ENCODE measurements at places on chromosomes 7 and 10.

- DNase-seq: no peak
Measured at GRCh38 chr7:103702454-103702853, 256.4 kb upstream of the SLC26A5 start.

DNA sequence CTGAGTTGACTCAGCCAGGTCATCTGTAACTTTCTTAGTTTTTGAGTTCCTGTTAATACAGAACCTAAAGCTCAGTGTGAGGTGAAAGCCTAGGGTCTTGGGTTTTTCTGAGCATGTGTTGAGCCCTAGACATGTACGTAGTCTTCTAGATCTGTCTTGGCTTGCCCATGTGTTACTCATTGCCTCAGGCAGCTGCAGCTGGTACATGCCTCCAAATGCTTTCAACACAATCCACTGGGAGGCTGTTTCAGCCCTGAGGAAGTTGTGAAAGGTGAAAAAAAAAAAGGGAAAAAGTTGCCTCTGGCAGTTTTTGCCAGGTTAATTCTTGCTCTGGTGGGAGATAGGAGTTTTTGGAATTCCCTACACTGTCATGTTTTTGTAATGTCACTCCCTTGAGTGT lies 134.6 kb downstream of the RNF216 start:
- no peak for DNase-seq

GRCh38 chr10:60135020-60135419 lies 228.7 kb upstream of the CCDC6 start:
- no peak for DNase-seq

DNA sequence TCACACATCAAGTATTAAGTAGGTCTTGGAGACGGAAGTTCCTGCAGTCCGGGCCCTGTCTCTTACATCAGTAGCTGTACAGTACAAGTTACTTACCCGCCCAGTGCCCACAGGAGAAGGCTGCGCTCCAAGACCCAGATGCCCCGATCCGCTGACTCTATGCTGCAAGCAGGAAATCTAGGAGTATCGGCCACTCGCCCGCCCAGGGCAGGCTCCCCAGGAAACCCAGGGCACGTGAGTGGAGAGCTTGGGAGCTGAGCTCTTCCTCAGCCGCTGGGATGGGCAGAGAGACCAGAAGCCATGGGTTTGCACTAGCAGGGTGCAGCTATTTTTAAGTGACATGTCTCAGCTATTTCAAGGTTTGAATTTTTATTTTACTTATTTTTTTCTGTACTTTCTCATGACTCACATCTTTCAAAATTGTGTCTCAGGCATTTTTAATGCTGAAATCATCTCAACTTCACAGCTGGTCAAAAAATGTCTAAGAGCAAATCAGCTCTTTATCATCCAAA lies 1.9 kb upstream of the GPER1 start:
- DNase-seq: no peak

DNA sequence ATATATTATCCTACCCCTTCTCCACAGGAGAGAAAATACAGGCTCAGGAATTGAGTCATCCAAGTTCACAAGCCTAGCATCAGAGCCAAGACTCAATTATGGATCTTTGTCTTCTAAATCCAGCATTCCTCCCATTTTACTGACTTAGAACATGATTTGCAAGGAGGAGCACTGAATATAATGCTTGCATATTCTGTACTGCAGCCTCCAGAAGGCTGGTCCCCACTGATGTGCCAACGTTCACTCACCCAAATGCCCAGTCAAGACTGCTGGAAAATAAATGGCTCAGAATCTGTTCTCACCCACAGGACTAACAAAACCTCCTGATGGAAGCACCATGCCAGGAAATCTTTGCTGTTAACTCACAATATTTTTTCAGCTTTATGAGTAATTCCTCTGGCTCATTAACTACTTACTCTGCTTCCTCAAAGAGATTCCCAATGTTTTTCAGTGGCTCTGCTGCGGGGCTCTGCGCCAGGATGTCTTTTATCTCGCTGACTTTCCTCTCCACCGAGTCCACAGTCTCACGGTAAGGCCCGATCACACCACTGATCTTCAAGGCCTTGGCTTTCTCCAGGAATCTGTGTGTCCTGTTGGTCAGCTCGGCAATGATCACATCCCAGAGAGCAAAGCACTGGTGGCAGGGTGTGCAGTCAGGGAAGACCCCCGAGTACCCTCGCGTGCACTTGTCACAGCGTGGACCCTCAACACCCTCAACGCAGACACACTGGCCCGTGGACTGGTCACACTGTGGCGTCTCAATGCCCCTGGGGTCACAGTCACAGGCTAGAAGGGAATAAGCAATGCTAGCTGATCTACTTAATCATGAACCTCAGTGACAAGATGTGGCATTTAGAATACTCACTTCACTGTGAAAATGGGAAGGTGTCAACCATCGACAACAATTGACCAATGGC lies 48.8 kb downstream of the DLD start:
- no peak for DNase-seq

- DNase-seq: no peak
Measured at GRCh38 chr7:92052684-92053083, 81.6 kb downstream of the CYP51A1 start.

DNA sequence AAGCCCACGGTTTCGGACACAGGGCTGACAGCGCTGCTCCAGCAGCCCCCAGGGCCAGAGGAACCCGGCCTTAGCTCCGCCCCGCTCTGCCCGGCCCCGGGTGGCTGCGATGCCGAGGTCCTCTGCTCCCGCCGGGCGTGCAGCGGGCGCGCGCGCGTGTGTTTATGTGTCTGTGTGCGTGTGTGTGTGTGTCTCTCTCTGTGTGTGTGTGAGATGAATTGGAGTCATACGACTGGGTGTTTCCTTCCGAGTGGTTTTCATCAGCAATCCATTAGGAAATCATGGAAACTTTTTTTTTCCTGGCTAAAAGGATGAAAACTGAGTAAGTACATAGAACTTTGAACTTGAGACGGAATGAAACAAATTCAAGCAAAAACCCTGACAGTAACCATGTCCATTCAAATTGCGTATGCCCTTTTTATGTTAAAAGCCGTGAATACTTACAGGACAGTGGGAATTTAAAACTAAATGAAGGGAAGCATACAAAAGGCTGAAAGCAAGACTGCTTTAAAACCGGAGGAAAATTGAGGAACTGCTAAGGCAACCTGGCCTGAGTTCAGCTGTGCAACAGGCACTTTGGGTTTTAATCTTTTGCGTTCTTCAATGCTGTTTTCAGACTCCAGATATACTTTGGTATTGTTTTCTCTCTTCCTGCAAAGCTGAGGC lies at the start of gene CPED1:
CPED1 (plus strand) TSS at position 121 of the 666 bp plus-strand sequence. CDS start 911 bp downstream, outside the sequence.
- DNase-seq: peak; percentile 75

DNA sequence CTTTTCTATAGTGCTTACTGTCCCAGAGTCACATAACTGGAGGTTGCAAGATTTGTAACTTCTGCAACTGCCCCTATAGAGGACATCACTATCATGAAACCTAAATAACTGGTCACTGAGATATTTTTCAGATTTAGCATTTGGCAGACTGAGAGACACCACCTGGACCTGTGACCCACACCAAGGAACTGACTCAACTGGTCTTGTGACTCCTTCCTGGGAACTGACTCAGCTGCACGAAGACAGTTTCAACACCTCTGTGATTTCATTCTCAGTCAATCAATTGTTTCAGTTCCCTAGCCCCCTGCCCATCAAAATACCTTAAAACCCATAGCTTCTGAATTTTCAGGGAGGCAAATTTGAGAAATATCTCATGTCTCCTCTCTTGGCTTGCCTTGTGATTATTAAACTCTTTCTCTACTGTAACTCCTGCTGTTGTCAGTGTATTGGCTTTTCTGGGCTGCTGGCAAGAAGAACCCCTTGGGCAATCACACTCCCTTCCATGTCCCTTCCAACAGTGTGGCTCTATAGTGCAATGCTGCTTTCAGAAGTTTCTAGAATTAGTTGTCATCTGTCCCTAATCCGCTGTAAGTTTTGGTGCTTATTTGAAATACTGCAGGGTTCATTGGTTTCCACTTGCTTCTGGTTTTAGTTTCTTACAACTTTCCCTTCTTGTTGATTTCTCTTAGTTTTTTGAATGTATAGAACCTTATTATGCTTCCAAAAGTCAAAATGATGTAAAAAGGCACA lies 127.8 kb upstream of the ADCY1 start:
- DNase-seq: no peak

- no peak for DNase-seq
Measured at GRCh38 chr10:119749455-119749854, 23.6 kb downstream of the INPP5F start.

DNA sequence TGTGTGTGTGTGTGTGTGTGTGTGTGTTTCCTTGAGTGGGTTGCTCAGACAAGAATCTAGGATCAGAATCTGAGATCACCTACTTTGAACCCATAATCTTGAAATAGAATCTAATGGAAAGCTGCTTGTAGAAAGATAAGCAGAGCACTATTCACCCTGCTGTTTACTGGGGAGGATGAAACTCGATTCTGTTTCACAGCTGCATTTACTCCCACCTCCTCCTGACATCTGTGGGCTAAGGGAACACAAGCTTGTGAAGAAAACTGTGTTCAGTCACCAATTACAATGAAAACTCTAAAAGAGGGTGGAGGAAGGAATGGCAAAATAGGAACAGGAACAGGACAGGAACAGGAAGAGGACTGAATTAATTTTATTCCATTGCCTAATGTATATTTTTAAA lies 269.5 kb downstream of the TSPAN12 start:
- no peak for DNase-seq

GRCh38 chr10:111233439-111233838 lies 156.6 kb downstream of the ADRA2A start:
- DNase-seq: peak; percentile 38

DNA sequence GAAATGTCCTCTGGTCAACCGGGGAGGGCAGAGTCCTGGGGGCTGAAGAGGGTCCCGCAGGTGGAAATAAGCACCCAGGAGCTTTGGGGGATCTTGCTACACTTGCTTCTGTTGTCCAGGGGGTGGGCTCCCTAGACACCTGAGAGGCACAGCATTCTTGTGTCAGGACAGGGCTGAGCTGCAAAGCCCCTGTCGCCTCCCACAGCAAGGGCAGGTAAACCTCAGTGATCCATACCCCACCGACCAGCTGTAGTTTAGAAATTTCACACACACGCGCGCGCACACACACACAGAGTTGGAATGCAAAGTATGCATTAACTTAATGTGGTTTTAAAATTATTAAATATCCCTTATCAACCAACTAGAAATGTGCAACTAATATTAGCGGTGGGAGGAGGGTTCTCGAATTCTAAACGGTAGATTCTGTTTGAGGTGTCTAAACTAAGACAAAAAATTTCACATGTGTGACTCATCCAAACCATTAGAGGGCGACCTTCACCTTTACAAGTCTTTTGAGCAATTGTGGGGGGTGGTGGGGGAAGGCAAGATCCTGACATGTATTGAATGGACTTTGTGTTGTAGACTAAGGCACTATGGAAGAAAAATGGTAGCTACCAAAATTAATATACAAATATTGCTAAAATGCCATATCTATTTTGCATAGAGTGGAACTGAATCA lies 34.3 kb upstream of the PTF1A start:
- DNase-seq: peak; percentile 73

- DNase-seq: no peak
Measured at GRCh38 chr7:133904776-133905175, 222.4 kb upstream of the LRGUK start.

DNA sequence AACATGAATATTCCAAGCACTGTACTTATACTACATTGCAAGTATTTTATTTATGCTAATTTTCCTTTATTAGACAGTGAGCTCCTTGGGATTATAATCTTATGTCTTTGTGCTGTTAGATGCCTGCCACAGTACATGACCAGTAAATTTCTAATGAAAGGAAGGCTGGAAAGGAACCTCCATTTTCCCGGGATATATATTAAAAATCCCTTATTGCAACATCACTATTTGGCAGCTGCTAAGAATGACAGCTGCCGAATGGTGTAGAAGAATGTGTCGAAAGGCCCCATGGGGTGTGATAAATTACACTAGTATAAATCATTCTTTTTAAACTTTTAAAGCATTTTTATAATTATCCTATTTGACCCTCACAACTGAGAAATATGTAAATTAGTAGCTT lies 59.1 kb downstream of the TFAM start:
- no peak for DNase-seq

DNA sequence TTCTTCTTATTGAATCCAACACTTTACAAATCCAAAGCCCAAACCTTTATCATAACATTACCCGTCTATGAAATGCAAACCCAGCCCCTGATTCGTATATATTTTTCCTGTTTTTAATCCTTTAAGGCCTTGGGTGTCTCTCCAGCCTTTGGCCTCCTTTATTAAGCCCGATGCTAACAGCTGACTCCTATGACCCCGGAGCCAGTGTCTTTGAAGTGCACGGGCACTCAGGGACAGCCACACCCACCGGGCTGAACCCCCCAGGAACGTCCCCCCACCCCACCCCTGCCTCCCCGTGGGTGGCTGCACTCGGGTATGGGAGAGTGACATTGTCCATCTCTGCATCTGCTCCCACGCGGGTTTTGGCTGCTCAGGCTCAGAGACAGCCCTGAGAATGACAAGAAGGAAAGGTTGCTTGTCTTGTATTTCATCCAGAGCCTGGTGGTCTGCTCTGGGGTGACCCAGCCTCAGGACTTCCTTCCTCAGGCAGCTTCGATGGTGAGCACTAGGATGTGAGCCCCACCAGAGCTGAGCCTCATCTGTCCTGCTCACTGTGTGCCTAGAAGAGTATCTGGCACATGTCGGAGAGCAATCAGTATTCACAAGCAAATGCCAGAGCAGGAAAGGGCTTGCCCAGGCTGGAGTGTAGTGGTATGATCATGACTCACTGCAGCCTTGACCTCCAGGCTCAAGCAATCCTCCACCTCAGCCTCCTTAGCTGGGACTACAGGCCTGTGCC lies 210.4 kb downstream of the SKIDA1 start:
- no peak for DNase-seq

- no peak for DNase-seq
Measured at GRCh38 chr10:131930586-131931330, 29.9 kb downstream of the PPP2R2D start.

DNA sequence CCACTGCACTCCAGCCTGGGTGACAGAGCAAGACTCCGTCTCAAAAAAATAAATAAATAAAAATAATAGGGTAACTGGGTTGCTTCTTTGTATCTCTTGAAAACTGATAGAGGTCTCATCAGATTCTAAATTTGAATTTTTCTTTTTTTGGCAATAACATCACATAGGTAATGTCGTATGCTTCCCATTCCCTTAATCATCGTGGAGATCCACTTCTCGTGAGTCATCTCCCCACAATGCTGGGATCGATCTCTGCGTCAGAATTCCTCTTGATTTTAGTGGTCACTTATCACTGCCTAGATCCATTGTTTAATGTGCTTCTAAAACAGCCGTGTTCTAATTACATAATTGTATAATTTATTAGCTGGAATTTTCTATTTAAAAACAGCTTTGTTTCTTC lies 70.5 kb upstream of the DNAJB6 start:
- DNase-seq: no peak

DNA sequence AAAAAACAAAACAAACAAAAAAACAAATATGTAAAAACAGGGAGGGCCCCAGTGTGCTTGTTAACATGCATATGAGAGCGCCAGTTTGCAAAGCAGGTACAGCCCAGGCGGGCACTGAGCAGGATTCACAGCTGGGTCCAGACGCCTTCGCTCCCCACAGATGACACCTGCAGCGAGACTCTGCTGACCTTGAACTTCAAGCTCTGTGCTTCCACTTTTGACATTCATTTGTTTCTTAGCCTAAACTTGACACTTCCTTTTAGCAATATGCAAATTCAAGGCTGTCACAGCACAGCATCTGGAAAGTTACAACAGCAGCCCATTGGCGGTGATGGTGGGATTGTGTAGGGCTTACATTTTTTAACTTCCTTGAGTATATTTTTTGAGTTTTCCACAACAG lies 88.8 kb upstream of the TNS3 start:
- DNase-seq: no peak

- peak; percentile 49 for DNase-seq
Measured at GRCh38 chr7:37645282-37646050, 38.1 kb upstream of the GPR141 start.
